ENCODE measurements at places on chromosomes 5 and 9.

GRCh38 chr9:12973710-12974109, 198.9 kb downstream of the LURAP1L start:
- no peak for DNase-seq

GRCh38 chr5:160376416-160376815, 6.0 kb upstream of the C1QTNF2 start:
- no peak for DNase-seq

DNA sequence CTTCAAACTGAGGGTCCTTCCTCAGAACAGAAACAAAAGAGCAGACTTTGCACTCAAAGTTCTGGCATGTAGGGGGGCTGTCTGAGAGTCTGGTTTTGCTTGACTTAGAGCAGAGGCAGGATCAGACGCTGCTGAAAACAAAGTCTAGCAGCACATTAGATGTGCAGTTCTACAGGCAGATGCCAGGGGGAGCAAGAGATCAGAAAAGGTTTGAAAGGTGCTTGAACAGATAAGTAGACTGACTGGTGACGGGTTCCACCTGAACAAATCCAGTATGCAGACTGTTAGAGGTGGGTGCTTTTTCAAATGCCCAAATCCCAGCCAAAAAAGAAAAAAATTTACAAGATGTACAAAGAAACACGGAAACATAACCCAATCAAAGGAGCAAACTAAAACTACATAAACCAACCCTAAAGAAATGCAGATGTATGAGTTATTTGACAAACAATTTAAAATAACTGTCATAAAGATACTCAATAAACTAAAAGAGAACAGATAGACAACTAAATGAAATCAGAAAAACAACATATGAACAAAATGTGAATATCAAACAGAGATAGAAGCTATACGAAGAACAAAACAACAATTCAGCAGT, 194.7 kb upstream of the FREM1 start:
- no peak for DNase-seq

- DNase-seq: no peak
These were observed 50.1 kb upstream of the SMAD5 start for GRCh38 chr5:136082390-136083193.

GRCh38 chr9:95422650-95423049, 94.1 kb downstream of the PTCH1 start:
- DNase-seq: no peak

DNA sequence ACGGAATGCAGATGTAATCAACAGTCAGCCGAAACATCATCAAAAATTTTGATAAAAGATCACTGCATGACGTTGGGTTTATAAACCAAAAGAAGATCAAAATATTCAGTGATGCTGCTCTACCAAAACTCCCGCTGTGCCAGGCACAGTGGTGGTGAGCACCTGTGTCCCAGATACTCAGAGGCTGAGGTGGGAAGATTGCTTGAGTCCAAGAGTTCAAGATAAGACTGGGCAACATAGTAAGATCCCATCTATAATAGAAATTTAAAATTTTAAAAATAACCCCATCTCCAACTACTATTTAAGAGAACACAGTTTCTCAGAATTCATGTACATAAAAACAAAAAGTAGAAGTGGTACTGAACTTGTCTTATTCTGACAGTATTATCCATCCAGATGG, 3.8 kb downstream of the LMAN2 start:
- DNase-seq: no peak

DNA sequence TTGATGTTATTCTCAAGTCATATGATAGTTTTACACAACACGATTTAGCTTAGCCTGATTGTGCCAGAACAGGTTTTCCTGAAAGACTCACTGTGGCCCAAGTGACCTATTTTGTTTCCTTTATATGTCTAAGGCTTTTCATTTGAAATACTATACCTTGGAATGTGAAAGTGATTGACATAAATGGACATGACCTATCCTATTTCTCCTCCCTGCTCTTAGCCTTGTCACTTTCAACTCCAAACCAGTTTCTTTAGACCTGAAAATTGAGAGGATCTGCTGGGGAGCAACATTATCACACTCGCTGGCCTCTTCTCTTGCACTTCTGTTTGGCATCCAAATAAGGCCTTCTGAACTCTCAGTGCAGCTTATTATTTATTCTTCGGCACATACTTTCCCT, 496.8 kb downstream of the MAT2B start:
- no peak for DNase-seq

DNA sequence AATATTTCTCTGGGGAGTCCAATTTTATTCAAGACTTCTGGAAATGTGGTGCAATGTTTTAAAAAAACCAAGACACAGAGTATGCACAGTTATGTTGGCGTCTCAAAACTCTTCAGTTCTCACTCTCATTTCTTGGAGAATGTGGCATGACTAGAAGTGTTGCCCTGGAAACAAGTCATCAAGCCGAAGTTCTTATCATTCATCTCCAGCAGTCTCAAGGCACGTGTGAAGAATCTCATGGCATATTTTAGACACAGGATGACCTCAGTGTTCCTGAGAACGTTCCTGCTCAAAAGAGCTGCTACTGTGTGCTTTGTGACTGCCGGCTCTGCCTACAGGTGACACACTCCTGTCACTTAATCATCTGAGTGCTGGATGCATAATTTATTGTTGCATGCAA, 147.4 kb upstream of the IRX4 start:
- DNase-seq: no peak

GRCh38 chr9:93830012-93830596, 125.1 kb downstream of the BARX1 start:
- no peak for DNase-seq

GRCh38 chr5:460273-460625, 17.3 kb downstream of the EXOC3 start:
- DNase-seq: no peak

- no peak for DNase-seq
These were observed 71.9 kb downstream of the ITGA1 start for GRCh38 chr5:52859628-52860027.

GRCh38 chr9:93645921-93646639, 69.7 kb downstream of the PHF2 start:
- DNase-seq: no peak

DNA sequence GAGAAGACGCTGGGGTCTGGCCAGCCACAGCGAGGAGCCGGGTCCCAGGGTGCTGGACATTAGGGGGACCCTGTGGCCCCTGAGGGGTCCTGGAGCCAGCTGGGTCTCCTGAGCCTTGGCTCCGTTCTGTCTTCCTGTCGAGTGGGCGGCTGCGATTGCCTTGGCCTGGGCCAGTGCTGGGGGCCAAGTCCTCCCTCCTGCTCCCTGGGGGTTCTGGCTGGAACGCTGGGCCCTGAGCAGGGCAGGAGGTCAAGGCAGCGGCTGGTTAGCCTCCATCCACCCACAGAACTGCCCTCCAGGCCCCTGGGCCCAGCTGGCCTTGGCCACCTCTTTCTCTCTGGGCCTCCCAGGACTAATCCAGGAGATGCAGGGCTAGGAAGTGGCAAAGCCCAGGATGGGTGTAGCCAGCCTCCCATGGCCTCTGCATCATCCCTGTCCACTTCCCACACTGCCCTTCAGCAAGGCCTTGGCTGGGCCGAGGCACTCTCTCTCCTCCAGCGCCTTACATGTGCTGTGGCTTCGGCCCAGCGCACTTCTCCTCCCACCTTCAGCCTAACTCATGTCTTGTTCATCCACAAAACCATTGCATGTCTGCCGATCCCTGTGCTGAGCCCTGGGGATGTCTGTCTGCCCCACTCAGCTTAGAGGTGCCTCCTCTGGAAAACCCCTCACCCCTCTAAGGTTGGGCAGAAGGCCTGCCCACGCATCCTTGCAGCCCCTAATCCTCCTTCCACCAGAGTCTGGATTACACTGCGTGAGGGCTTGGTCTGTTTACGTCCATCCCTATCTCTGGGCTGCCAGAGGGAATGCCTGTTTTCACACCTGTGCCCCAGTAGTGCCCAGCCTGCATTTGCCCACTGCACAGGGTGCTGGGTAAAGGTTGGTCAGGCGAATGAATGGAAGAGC, 5.0 kb downstream of the LAMC3 start:
- DNase-seq: no peak

GRCh38 chr5:180008433-180008832, 63.1 kb downstream of the RNF130 start:
- no peak for DNase-seq

DNA sequence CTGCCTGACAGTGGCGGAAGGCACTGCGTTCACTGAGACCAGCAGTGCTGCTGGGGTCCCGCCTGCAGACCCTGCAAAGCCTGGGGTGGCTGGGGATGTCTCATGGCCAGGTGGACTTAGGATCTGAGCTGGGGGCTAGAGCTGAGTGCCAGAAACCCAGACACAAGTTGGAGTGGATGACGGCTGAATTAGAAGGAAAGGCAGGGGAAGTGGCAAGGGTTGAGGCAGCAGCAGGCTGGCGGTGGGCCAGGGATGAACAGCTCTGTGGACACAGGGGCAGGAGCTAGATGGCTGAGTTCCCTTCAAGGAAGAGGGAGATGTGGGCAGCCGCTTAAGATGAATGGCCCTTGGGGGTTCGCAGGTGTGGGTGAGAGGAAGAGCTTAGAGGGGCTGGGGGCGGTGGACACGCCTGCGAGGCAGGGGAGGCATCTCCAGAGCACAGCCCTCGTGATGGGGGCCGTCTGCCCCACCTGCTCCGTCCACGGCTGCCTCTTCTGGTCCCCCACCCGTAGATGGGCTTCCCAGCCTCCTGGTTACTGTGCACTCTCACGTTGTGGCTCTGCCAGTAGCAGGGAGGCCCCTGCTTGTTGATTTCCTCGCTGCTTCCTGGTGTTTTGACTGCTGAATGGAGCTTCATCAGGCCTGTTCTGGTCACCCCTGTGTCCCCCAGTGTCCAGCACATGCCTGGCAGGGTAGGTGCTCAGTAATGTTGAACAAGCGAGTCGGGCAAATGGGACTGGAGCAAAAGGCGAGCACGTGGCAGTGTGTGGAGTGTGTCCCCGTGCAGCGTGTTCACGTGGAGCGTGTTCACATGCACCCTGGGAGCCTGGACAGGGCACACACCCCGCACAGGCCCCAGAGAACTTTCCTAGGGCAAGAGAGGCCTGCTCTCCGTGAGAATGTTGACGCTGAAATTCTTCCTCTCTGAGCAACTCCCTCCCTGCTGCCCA, 168.2 kb downstream of the CACNA1B start:
- DNase-seq: peak; percentile 36

DNA sequence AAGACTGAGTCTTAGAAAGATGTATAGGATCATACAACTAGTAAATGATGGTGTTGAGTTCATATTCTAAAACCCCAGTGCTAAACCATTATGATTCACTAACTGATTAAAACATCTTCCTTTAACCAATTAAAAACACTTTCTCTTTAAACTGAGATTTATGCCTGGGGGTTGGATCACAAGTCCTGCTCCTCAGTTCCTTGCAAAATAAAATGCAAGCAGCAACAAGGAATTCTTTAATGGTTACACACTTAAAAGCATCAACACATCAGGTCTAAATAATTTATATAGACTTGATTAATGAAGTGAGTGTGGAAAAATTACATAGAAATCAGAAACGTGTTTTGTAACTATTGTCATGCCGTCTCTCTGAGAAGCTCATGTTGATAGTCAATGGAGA, 189.2 kb downstream of the TARS1 start:
- no peak for DNase-seq

GRCh38 chr9:16571127-16571802, 299.2 kb downstream of the BNC2 start:
- DNase-seq: no peak

GRCh38 chr9:127386249-127386648, 10.7 kb upstream of the SLC2A8 start:
- DNase-seq: no peak

GRCh38 chr5:156835905-156836304, 14.2 kb upstream of the PPP1R2B start:
- DNase-seq: no peak

- no peak for DNase-seq
These were observed 47.2 kb downstream of the EBF1 start for GRCh38 chr5:159052401-159053011.

DNA sequence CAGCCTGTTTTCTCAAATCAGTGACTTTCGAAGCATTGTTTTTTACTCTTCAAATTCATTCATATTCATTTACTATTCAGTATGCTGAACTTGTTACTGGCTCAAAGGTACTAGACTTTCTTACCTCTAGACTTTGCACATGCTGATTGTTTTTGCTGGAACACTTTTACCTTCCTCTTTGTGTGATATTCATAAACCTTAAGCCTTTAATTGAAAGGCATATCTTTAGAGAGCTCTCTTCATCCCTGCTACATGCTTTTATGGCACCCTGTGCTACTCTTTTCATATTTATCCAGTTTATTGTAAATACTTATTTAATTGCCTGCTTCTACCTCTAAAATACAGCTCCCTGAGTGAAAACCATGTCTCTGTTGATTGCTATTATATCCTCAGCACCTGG, 48.7 kb upstream of the LRRC19 start:
- no peak for DNase-seq

GRCh38 chr5:54823006-54823405, 162.4 kb downstream of the ESM1 start:
- DNase-seq: no peak

DNA sequence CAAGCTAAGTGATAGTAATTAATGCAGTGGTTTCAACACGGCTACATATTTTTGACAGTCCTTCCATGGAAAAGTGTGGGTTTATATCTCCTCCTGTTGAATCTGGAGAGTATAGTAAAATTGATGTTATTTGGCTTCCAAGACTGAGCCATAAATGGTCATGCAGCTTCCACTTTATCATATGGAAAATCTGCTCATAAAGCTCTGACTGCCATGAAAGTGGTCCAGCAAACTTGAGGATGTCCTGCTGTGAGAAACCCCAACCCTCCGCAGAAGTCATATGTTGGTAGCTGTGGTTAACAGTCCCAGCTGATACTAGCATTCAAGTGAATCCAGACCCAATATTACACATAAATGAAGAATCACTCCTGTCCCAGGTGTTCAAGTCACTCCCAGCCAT, 378.3 kb downstream of the KCTD16 start:
- DNase-seq: no peak

- no peak for DNase-seq
These were observed 8.5 kb downstream of the NEK6 start for GRCh38 chr9:124266139-124266825.

DNA sequence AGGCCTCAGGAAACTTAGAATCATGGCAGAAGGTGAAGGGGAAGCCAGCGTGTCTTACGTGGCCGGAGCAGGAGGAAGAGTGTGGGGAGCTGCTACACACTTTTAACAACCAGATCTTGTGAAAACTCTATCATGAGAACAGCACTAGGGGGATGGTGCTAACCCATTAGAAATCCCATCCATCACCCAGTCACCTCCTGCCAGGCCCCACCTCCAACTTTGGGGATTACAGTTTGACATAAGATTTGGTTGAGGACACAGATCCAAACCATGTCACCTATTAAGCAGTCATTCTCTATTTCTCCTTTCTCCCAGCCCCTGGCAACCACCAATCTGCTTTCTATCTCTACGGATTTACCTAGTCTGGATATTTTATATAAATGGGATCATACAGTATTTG, 26.9 kb downstream of the PBX3 start:
- DNase-seq: no peak

GRCh38 chr5:148844433-148845280, 18.2 kb downstream of the ADRB2 start:
- no peak for DNase-seq

- no peak for DNase-seq
These were observed 323.7 kb downstream of the ARRDC3 start for GRCh38 chr5:91059409-91059808.

- no peak for DNase-seq
These were observed 176.9 kb downstream of the ROR2 start for GRCh38 chr9:91773156-91773555.

- DNase-seq: no peak
These were observed 57.9 kb downstream of the ABHD17B start for GRCh38 chr9:71853084-71853483.

- DNase-seq: no peak
These were observed 308.7 kb downstream of the AGTPBP1 start for GRCh38 chr9:85433046-85433445.
